ENCODE measurements at places on chromosomes 12 and 14. TPM values are rescaled to one million over a fixed set of nuclear protein-coding genes. Genes with fewer than 3 reads are reported as not detected.

DNA sequence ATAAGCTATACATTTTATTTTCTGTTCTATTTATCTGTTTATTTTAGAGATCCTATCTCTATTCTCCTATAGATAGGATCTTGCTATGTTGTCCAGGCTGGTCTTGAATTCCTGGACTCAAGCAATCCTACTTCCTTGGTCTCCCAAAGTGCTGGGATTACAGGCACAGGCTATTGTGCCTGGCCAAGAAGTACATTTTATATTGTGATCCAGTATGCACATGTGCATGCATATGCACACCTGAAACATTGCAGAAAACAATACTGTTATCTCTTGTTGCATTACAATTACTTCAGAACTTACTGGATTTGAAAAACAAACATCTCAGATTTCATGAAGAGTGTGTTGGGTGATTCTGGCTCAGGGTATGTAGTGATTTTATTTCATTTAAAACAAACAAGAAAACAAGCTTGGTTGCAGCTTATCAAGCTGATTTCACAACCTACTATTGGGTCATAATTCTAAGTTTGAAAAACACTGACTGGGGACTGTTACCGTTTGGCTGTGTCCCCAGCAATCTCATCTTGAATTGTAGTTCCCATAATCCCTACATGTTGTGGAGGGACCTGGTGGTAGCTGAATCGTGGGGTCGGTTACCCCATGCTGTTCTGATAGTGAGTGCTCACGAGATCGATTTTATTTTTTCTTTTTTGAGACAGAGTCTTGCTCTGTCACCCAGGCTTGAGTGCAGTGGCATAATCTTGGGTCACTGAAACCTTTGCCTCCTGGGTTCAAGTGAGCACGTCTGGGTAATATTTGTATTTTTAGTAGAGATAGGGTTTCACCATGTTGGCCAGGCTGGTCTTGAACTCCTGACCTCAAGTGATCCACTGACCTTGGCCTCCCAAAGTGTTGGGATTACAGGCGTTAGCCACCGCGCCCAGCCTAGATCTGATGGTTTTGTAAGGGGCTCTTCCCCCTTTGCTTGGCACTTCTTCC is 31.3 kb downstream of the ERC1 start:
- DNase-seq, result no peak

DNA sequence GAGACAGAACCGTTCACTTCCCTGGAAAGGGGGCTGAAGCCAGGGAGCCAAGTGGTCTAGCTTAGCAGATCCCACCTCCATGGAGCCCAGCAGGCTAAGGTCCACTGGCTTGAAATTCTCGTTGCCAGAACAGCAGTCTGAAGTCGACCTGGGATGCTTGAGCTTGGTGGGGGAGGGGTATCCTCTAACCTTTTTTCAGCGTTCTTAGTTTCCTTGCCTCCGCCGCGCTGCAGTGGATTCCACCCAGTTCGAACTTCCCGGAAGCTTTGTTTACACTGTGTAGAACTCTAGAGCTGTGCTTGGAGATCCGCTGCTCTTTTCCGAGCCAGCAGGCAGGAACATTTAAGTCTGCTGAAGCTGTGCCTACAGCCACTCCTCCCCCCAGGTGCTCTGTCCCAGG is 45.2 kb upstream of the FKBP4 start:
- no peak for DNase-seq

DNA sequence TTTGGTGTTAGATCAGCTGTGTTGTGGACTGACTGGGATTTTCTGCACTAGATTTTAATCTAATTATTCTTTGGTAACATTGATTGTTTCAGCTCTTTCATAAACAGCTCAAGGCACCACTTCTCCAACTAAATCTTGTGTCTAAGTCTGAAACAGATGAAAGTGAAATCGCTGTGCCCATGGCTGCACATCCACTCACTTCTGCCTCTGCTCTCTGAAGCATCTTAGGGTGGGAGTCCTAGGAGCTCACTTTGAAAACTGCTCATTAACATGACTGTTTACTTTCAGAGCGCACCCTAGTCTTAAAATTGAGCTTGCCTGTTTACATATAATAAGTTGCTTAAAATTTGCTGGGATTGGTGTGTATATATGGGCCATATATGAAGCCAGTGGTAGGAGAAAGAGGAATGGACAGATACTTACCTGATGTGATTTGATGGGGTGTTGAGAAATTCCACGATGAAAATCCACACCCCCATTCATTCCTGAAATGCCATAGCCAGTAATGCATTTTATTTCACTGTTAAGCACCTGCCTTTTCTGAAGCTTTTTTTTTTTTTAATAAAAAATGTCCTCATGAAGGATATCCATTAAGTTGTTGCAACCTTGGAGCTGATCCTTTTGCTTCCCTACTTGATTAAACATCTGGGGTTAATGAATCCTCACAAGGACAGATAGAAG is 52.8 kb downstream of the PPFIBP1 start:
- DNase-seq, result no peak

GRCh38 chr12:59597385-59597781 is 1.6 kb downstream of the SLC16A7 start:
- peak; percentile 17 for DNase-seq

Gene DAD1
- total RNA-seq, result 150 TPM

GRCh38 chr14:23237772-23238594 is at the start of gene RNF212B:
Gene RNF212B (plus strand): TSS chr14:23237936. CDS start chr14:23240346, 2,410 bp downstream.
- DNase-seq, result peak; percentile 96

- peak; percentile 14 for DNase-seq
Observed at GRCh38 chr12:28568118-28568517, 377.9 kb downstream of the CCDC91 start.

Gene RPS29
- 5,494 TPM for total RNA-seq

- DNase-seq, result no peak
Observed at GRCh38 chr12:124218243-124218560, 76.7 kb upstream of the RFLNA start.

GRCh38 chr14:37403626-37404025 is 191.4 kb downstream of the FOXA1 start:
- no peak for DNase-seq

Gene ERP27
- total RNA-seq, result 0.64 TPM

- no peak for DNase-seq
Observed at GRCh38 chr14:96191353-96191752, 13.3 kb upstream of the BDKRB2 start.

DNA sequence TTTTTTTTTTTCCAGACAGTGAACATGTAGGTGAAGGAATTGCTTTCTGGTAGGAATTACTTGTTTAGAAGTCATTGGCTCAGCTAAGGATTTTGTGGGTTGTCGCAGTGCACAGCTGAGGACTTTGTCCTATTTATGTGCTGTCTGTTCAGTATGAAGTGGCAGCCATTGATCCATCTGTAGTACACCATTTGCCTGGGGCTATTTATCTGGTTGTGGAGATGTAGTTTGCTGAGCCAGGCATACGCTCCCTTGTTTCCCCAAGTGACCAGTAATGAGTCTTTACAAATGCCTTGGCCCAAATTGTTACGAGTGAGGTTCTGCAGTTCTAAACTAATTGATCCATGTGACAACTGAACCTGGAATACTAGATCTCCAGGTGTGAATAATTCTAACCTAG is 140.1 kb downstream of the NRXN3 start:
- DNase-seq, result no peak

Gene CREBL2
- total RNA-seq, result 42.7 TPM

DNA sequence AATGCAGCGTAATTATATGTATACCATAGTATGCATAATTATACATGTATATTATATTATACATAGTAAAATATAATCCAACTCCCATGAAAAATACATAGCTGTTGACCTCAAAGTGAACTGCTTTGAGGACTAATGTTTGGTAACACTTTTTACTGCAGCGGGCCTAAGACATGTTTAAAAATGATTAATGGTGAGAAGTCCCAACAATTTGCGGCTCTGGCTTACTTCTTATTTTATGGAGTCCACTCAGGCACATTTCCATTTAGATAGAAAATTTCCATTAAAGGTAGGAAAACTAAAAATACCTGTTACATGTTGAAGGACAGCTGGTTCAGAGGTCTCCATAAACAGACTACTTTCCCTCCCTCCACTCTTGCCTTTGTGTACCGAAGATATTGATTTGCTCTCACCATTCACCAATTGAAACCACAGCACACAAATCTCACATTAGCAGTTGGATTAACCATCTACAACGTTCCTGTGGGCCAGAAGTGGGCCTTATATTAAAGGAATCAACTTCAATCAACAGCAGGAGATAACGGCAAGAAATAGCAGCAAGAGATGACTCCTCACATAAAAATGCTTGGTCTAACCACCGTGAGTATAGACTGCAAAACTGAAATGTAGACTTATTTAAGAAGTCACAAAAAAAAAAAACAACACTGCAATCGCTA is 14.1 kb upstream of the NT5DC3 start:
- no peak for DNase-seq

Gene INSM2
- not detected for total RNA-seq

DNA sequence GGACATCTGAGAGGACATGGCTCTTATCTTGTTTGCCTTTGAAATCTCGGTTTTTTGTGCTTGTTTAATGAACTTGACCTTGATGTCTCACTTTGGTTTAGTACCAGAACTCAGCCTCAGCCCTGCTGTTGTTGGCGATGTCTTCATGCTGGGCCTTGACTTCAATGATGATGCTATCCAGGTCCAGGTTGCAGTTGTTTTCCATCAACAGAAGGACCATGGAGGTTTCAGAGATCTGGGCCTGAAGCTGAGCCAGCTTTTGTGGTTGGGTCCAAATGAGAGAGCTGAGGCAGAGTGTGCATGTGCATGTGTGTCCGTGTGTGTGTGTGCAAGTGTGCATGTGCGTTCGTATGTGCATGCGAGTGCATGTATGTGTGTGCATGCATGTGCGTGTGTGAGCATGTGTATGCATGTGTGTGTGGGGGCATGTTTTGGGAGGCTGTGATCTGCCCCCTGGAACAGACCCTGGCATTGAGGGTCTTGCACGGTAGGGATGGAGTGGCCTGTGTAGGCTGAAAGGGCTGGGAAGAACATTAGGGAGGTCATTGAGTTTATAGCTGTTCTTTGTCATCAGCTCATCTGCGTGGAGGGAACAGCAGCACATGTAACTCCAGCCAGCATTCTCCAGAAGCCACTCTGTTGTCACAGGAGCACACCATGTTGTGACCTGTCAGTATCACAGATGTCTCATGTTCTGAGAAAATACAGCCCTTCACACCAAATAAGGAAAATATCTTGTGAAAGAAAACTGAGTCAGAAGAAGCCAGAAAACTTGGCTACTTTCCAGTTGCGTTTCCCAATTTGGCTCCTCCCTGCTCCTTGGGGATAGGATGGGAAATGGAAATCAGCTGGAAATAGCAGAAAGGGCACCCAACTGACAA is 10.0 kb upstream of the KRT82 start:
- peak; percentile 26 for DNase-seq

Gene LRTM2
- not detected for total RNA-seq

Gene SIX4
- total RNA-seq, result 0.55 TPM

Gene ACSM4
- total RNA-seq, result not detected

DNA sequence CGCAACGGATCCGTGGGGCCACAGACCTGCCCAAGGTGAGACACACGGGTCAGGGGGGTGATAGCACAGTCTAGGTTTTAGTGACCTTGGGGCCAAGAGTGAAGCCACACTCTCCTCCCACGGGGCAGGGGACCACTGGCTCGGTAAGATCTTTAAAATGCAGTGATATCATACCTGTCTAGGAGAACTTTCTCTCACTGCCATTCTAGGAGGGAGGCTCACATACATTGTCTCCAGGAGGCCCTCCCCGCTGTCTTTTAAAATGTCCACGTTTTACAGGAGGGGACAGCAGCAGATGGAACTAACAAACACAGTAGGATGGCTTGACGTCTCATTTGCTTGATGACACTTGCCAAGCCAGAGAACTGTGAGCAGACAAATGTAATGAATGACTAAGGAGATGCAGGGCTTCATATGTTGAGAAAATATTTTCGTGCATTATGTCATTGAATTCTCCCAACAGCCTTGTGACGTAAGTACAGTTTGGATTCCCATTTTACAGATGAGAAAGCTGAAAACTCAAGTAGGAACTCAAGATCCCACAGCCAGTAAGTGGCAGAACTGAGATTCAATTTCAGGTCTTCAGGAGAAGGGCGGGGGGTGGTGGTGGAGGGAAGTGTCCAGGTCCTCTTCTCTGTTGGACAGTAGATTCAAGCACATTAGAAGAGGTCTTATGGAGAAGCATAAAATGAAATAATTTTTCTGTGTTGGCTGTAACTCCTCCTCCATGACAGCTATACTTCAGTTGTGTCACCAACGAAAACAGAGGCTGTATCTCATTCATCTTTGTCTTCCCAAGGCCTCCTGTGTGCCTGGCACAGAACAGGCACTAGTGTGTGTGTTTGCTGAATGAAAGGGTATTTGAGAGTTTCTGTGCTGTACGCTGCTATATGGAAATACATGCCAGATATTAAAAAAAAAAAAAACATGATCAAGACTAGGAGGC is 2.1 kb downstream of the VASH1 start:
- no peak for DNase-seq

- DNase-seq, result no peak
Observed at GRCh38 chr14:77918448-77918847, 118.5 kb downstream of the ADCK1 start.

- no peak for DNase-seq
Observed at GRCh38 chr14:52960627-52961026, 9.8 kb upstream of the FERMT2 start.

DNA sequence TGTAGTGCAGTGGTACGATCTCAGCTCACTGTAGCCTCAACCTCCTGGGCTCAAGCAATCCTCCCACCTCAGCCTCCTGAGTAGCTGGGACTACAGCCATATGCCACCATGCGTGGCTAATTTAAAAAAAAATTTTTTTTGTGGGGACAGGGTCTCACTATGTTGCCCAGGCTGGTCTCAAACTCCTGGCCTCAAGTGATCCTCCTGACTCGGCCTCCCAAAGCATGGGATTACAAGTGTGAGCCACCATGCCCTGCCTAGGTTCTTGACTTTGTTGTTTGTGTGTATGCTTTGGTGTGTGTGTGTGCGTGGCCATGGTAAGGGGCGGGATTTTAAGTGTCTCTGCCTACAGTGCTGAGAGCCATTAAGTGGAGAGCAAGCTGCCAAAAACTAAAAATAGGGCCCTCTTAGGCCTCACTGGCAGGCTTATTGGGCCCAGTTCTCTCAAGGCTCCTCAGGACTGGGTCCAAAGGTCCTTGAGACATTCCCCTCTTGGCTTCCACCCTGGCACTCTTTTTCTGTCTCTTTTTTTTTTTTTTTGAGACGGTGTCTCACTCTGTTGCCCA is 5.1 kb downstream of the COX14 start:
- no peak for DNase-seq

DNA sequence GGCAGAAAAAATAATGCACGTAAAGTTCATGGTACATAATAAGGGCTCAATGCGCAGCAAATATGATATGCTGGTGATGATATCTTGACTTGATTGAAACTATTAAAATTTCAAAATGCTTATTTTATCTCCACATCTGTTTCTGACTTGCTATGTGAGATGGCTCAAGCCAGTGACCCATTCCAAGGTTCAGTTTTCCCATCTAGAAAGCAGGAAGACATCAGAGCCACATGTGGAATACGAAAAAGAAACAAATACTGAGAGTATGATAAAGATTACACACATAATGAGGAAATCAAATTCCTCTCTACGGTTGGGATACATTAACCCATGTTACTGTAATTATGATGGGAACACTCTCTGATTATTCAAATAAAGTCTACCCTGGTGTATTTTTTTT is 24.0 kb upstream of the TSPAN11 start:
- DNase-seq, result no peak

GRCh38 chr12:113083863-113084435 is 27.4 kb downstream of the DTX1 start:
- DNase-seq, result no peak

Data from transverse colon (tissue), 4 donors.